ENCODE measurements at places on chromosomes 5 and 9. TPM values are rescaled to one million over a fixed set of nuclear protein-coding genes. Genes with fewer than 3 reads are reported as not detected.

DNA sequence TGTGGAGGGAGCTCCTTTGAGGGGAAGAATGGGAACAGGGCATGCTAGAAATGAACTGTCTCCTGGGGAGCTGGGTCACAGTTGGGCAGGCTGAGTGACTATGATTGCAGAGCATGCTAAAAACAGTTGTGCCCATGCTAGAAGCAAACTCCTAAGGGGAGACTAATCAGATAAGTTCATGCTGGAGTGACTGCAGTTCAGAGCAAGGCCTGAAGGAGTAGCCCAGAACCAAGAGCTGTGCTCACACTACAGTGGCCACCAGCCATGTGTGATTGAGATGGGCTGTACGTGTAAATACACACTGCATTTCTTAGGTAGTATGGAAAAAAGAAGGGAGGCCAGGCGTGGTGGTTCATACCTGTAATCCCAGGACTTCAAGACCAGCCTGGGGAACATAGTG, 10.3 kb upstream of the AK1 start:
- no peak for DNase-seq

GRCh38 chr5:125041798-125042197, 295.4 kb upstream of the ZNF608 start:
- no peak for DNase-seq

Gene WNK2
- 577 TPM for total RNA-seq

Gene NR4A3
- total RNA-seq: 2.5 TPM

- DNase-seq: no peak
These were observed 8.3 kb downstream of the TMEM250 start for GRCh38 chr9:136110082-136111061.

DNA sequence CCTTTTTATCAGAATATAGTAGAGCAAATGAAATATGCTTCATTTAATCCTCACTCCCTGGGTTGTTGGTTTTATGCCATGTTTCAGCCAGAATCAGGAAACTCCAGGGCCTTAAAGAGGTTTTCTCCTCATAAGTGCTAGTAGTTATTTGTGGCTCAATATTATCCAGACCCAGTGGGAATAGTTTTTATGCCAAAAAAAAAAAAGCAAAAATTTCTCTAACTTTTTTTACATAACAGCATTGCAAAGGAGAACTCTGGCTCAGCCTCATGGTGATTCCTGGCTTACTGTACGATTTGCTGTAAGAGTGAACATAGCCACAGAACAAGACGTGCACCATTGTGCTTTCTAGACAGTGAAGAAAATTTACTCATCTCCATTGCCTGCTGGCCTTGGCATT, 232.5 kb downstream of the PJA2 start:
- no peak for DNase-seq

Gene SHC3
- total RNA-seq: 0.88 TPM

DNA sequence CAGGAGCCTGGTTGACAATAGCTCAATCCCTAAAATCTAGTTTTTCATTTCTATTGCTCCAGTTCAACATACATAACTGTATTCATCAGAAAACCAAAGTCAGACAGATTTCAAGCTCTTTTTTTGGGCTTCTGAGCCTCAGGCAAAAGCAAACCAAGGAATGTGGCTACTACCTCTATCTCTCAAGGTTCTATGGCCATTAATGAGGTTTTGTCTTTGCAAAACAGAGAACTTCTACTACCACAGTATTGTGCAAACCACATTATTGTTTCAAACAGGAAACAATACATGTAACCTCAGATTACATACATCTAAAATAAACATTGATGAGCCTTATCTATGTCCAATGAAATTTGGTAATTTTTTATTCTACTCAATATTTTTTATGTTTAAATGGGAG, 35.5 kb upstream of the FTMT start:
- DNase-seq: no peak

DNA sequence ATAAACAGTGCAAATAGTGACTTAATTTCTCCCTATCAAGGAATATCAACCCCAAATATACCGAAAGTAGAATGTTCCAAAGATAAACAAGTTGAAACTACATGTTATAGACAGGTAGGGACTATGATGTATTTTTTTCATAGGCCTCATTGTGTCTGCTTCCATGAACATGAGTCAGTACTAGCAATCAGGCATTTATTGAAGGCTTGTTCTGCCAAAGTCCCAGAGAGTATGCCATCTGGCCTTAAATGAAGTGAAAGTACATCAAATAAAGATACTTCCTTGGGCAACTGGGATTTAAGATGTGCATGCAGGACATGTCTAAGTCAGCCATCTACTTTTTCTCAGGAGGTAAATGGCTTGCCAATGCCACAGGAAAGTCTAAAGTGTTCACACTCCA, 6.5 kb downstream of the GHR start:
- DNase-seq: no peak

Gene ENC1
- total RNA-seq: 32.2 TPM

GRCh38 chr5:171494452-171495121, 75.1 kb downstream of the FGF18 start:
- DNase-seq: no peak

GRCh38 chr5:91474201-91474600, 91.1 kb upstream of the ARRDC3 start:
- no peak for DNase-seq

Gene GLRA1
- total RNA-seq: not detected

Gene AGPAT2
- 544 TPM for total RNA-seq

DNA sequence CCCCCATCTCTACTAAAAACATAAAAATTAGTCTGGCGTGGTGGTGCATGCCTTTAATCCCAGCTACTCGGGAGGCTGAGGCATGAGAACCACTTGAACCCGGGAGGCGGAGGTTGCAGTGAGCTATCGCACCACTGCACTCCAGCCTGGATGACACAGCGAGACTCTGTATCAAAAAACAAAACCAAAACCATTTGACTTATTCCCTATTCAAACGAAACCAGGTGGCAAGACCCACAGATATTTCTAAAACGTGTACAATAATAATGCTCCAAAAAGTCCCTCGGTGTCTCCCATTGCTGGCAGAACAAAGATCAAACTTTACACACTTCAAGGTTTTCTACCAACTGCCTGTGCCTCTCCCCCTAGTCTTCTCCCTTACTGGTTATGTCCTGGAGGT, 29.8 kb downstream of the HMGCR start:
- no peak for DNase-seq

- DNase-seq: no peak
These were observed 206.5 kb downstream of the DAB2IP start for GRCh38 chr9:121857928-121858327.

DNA sequence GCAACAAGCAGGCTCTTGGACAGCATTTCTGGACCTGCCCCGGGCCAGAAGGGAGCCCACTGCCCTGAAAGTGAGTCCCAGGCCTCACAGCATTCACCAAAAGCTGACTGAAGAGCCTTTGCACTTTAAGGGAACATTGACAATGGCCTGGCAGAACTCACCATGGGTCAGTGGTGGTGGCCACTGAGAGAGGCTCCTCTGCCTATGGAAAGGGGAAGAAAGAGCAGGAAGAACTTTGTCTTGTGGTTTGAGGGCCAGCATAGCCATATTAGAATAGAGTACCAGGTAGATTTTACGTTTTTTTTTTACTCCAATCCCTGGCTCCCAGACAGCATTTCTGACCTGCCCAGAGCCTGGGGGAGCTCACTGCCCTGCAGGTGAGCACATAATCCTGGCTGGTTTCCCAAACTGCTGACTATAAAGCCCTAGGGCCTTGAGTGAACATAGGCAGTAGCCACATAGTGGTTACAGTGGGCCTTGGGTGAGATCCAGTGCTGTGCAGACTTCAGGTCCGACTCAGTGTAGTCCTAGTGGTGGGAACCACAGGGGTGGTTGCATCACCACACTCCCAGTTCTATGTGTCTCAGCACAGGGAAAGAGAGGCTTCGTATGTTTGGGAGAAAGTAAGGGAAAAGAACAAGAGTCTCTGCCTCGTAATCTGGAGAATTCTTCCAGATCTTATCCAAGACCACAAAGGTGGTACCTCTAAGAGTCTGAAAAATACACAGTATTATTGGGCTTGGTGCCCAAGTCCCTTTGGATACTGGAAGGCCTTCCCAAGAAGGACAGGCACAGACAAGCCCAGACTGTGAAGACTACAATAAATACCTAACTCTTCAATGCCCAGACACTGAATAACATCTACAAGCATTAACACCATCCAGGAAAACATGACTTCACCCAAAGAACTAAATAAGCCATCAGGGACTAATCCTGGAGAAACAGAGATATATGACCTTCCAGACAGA, 89.5 kb downstream of the TSSK1B start:
- DNase-seq: no peak
